SW 1271 (cell line): ENCODE measurements at places on chromosomes 3 and 15.

- no peak for DNase-seq
These were observed 63.7 kb upstream of the DAZL start for GRCh38 chr3:16668776-16669545.

- no peak for DNase-seq
These were observed 483 bp downstream of the MEX3B start for GRCh38 chr15:82045179-82045891.

GRCh38 chr3:181403876-181404660 lies 307.7 kb upstream of the SOX2 start:
- no peak for DNase-seq

- no peak for DNase-seq
These were observed 343.7 kb upstream of the SOX14 start for GRCh38 chr3:137420198-137420995.

GRCh38 chr3:98897701-98898100 lies 3.8 kb downstream of the DCBLD2 start:
- no peak for DNase-seq

DNA sequence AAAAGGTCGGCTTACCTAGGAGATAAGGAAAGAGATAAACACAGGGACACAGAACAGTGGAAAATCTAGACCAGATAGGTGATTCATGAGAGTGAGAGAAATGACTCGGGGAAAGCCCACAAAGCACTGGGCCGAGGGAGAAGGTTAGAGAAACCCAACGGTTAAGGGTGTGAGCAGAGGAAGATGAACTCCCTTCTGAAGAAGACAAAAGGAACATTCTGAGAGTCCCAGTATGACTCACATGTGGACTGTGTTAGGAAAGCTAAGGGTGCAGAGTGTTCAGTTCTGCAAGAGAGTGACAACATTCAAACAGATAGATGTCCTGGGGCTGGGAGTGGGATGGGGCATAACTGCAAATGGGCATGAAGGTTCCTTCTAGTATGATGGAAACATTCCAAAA lies 83.0 kb downstream of the CNTN3 start:
- DNase-seq = no peak

DNA sequence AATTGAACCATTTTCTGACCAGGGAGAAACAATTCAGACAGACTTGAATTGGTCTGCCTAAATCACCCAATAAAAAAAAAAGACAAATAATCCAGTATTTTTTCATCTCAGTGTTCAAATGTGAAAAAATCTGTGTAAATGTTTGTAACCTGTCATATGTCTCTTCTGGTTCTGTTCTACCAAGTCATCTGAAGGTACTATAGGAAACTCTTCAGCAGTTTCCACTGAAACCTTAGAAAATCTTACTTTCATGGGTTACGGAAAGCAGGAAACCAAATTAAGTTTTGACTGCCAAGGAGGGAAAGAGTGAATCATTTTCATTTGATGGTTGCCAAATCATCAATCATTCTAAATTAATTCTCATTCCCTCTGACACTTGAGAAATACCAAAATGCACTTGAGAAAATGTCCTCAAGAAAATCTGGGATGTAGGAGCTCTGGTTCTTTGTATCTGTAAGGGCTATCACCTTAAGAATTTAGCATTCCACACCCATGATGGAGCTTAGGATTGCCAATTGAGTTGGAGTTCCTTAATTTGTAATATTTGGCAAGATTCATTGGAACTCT lies 278.2 kb upstream of the KCNH8 start:
- DNase-seq = no peak
